ENCODE measurements at places on chromosomes 1 and 21.

DNA sequence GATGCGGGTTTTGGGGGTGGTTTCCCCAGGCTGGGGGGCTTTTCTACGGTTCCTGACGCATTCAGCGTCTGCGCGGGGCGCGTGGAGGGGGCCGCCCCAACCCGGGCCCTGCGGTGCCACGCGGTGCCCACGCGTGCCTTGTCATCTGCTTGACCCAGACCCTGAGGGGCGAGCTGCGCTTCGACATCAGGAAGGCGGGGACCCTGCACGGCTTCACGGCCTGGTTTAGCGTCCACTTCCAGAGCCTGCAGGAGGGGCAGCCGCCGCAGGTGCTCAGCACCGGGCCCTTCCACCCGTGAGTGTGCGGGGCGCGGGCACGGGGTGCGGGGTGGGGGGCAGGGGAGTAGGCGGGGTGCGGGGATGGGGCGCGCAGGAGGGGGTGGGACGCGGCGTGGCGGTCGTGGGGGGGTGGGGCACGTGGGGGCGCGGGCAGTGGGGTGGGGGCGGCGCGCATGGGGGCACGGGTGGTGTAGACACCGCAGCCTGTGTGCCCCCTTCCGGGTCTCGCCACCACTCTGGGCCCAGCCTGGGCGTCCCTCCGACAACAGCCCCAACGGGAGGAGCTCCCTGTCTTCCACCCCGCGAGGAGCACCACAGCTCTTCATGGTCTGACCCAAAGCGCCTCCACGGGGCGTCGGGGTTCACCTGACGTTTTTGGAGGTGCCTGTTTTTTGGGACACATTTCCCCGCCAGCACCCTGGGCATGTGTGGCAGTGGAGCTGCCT is 26.3 kb downstream of the PRMT2 start:
- peak; percentile 79 for DNase-seq

GRCh38 chr1:181180407-181181031 is 92.0 kb downstream of the IER5 start:
- no peak for DNase-seq

- no peak for DNase-seq
Observed at GRCh38 chr1:11384170-11384554, 94.8 kb upstream of the DISP3 start.

GRCh38 chr1:174743654-174744561 is 255.8 kb upstream of the CACYBP start:
- DNase-seq: no peak

DNA sequence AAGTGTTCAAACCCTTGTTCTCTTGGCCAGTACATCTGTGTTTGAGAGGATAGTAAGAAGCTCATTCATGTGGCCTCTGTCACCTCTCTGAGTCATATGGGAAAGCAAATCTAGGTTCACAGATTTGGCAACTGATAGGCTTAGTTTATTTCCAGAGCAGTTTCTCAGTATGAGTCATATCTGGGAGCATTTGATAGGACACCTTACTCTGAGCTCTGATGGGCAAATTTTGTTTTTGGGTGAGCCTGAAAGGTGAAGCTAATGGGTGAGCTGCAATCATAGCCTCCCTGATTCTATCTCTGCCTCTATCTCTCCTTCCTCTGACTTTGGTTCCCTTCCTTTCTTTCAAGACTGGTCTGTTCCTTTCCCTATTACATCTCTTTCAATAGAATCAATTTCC is 134.4 kb downstream of the S1PR1 start:
- no peak for DNase-seq

DNA sequence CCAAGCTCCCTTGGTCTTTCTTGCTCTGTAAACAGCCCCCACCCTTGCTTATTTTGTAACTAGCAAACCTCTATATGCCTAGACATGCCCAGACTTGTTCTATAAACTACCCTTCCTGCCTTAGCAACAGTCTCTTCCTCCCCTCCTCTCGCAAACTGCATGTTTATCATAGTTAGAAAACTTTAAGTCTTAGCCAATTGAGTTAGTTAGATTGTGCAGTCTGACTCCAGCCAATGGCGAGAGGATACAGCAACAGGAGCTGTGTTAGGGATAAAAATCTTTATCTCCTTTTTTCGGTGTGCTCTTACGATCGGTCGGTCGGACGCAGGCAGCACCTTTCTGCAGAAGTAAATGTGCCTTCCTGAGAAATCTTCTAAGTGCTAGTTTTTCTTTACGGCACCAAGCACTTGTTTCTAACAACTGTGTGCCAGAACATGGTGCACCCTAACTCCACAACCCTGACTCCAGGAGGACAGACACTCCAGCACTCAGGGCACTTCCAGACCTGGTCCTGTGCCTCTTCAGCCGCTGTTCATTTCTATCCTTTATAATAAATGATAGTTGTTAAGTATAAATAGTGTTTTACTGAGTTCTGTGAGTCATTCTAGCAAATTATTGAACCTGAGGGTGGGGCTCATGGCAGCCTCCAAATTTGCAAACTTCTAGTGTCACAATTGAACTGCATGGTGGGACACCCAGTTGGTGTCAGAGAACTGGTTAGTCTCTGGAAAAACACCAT is 25.7 kb upstream of the GNG4 start:
- DNase-seq: no peak

GRCh38 chr1:212225871-212226302 is 59.3 kb upstream of the PPP2R5A start:
- no peak for DNase-seq

GRCh38 chr1:200625381-200625824 is 4.9 kb upstream of the KIF14 start:
- no peak for DNase-seq

DNA sequence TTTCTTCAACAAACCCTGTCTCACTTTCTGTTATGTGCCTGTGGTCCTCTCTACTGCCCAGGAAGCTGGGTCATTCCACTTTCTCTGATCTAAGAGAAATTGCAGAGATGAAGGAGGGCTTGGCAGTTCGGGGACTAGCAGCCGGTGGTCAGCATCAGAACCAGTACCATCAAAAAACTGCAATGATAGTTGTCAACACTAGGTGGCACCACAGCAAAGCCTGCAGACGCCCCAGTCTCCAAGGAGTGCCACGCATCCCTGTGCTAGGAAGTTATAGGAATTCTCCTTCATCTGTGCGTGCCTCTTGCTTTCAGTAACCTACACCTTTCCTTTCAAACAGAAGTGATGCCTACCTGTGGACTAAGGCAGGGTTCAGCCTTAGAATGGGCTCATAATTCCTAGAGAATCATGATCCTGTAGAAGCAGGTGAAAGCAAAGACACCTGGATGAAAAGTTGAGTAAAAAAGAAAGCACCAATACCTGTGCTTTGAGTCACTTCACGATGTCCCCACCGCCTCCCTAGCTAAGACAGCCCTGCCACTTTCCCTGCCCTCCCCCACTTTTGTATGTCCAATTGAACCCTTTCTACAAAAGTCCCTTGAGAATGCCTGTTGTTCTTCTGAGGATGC is 129.2 kb downstream of the ADAMTS1 start:
- DNase-seq: no peak

- no peak for DNase-seq
Observed at GRCh38 chr1:27233667-27234048, 774 bp upstream of the WDTC1 start.
